T-cell (primary cell): ENCODE measurements at places on chromosomes 13 and 19.

DNA sequence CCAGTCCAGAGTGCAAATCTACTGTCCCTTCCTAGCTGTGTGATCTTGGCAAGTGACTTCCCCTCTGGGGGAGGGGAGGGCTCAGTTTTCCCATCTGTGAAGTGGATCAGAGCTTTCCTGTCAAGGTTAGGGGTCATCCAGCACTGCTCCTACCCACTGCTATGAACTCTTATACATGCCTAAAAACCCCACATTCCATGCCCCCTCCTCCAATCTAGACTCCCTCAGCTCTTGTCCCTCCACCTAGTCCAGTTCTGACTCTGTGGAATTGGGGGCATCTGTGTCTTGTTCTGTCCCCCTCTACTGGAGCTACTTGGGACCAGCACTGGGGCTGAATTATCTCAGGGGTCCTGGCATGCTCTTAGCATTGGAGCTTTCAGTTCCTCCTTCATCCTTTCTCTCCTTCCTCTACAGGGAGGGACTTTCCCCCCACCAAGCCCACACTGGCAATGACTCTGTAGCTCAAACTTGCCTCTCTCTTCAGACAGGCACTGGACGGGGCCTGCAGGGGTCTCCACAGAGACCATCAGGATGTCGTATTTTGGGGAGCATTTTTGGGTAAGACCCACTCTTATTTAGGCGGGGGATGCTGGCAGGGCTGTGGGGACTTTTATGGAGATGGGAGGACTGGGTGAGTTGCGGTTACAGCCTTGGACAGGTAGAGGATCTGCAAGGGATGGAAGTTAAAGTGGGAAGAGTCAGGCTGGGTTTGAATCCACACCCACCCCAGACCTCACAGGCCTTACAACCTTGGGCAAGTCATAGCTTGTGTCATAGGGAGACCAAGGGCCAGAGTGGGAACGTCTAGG, 3.6 kb downstream of the FCHO1 start:
- DNase-seq: no peak

DNA sequence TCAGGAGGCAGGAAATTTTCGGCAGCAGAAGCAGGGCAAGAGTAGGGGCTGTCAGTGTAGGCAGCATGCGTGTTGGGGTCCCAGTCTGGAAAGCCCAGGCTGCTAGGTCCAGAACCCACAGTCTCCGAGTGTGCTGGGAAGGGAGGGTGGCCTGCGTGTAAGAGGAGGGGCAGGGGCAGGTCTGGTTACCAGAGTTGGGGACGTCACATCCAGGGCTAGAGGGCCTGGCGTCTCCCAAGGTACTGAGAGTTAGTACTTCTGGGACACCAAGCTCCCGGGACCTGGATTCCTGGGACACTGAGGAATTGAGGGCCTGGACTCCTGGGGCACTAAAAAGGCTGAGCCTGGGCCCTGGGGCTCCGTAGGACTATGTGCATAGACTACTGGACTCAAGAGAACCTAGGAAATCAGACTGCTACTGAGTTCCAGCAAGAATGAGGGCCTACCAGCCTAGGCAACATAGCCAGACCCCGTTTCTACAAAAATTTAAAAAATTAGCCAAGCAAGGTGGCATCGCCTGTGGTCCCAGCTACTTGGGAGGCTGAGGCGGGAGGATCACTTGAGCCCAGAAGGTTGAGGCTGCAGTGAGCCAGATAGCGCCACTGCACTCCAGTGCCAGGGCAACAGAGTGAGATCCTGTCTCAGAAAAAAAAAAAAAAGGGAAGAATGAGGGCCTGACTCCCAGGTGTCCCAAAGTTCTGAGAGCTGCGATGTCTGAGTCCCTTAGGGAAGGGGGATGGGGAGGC, 2.5 kb downstream of the NFKBID start:
- DNase-seq: no peak

DNA sequence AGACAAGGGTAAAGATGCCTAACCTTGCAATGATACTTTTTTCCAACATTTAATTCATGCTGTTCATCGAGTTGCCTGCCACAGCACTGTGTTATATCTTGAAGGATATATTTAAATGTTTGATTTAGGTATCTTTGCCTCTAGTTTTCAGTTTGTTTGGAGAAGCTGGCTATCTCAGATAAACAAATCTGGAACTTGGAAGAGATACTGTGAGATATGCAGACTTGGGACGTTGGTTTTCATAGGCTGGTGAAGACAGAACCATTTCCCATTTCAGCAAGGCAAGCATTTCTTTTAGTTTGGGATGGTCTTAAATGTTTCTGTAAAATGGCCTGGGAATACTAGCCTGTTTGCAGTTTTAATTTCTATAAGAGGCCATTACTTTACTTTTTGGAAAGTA, 3.3 kb downstream of the RNASEH2B start:
- DNase-seq: no peak

DNA sequence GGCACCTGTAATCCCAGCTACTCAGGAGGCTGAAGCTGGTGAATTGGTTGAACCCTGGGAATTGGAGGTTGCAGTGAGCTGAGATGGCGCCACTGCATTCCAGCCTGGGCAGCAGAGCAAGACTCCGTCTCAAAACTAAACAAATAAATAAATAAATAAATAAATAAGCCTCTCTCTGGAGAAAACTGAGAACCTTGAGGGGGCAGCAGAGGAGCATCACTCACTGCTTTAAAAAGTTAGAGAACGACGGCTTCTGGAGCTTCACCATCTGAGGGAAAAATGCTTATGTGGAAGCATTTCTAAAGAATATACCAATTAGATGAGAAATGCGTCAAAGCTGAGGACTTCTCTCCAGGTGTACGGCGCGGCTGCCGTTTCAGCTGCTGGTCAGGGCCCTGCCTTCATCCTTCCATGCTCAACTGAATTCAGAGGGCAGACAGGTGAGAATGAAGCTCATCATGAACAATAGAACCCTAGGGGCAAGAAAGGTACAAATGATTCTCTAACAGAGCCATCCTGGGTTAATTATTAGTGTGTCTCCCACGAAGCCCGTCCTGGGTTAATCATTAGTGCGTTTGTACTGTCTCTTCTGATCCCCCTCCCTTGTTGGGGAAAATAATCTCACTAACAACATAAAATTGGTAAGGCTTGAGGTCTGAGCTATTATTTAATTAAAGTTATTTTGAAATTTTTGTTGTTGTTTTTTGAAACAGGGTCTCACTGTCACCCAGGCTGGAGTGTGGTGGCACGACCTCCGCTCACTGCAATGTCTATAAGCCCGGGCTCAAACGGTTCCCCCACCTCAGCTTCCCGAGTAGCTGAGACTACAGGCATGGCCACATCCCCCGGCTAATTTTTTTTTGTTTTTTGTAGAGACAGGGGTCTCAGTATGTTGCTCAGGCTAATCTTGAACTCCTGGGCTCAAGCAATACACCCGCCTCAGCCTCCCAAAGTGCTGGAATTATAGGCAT, 80.1 kb downstream of the IPO5 start:
- no peak for DNase-seq

- no peak for DNase-seq
Measured at GRCh38 chr13:44870456-44870929, 118.8 kb downstream of the NUFIP1 start.

- DNase-seq: no peak
Measured at GRCh38 chr19:52923778-52924593, 758 bp upstream of the ZNF888 start.

GRCh38 chr19:32750441-32751055, 31.0 kb downstream of the TDRD12 start:
- no peak for DNase-seq

DNA sequence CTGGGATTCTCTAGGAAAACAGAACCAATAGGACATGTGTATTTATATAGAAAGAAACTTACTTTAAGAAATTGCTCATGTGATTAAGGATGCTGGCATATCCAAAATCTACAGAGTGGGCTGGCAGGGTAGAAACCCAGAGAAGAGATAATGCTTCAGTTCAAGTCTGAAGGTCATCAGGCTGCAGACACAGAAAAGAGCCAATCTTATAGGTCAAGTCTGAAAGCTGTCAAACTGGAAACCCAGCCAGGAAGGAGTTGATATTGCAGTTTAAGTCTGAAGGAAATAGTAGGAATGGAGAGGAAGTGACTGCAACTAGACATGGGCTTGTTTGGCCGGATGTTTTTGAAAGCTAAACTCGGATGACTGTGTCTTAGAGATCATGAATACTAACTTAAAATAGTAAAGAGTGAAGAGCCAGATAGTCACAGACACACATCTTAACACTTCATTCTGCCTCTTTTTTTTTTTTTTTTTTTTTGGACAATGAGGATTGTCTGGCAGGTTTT, 125.3 kb upstream of the GPC6 start:
- DNase-seq: no peak

- DNase-seq: no peak
Measured at GRCh38 chr13:109275852-109276251, 510.5 kb downstream of the IRS2 start.

DNA sequence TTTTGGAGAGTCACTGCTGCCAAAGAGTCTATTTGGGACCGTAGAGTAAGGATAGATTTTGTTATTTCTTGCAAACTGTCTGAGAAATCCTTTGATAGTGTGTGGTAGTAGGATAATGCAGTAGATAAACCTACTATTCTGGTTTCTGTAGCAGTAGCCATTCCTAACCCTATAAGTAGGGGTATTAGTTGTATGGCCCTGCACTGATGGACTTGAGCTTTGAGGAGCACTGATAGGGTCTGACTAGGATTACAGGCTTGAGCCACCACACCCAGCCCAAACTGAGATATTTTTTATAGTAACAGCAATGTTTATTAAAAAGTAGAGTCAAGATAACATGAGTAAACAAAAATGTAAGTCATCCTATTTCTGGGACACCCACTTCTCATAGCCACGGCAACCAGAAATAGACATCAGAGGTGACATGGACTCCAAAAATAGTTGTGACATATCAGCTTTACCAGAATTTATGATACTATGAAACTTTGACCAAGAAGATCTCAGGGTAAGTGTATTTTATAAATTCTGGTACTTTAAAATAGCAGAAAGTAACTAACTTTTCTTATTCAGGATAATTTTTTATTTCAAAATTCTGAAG, 479.1 kb downstream of the SUCLA2 start:
- DNase-seq: no peak

DNA sequence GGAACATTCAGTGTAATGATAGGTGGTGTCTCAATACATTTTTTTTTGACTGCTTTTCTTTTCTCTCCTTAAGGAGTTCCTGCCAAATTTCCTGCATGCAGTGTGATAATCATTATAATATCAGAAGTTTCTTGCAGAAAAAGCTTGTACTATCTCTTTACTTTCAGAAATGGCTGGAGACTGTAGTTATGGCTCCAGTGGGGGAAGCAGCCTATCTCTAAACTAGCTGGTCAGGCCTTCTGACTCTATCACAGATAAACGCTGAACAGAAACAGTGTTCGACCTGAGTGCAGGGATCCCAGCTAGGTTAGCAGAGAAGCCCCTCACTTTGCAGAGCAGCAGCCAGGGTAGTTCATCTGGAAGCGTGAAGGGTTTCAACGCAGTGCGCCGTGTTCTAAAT, 1.9 kb downstream of the CCNE1 start:
- no peak for DNase-seq

DNA sequence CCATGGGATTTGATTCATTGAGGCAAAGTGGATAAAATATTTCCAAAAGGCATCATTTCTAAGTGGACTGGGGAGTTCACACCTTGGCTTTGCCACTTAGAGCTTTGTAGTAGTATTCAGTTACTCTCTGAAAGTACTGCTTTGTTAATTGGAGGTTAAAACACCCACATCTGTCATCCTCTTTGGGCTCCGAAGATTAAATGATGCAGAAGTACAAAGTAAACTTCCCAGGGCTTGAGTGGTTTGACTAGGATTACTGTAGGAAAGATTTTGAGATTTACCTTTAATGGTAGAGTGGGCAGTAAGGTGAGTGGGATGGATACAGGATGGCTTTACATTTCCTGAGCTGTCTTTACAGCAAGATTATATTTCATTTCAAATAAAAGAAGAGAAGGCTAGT, 42.4 kb downstream of the WASF3 start:
- DNase-seq: no peak

- DNase-seq: no peak
Measured at GRCh38 chr19:47824396-47824795, 2.7 kb downstream of the CRX start.

- DNase-seq: no peak
Measured at GRCh38 chr13:112366907-112367646, 9.1 kb upstream of the SPACA7 start.

- no peak for DNase-seq
Measured at GRCh38 chr13:58238972-58239773, 607.6 kb downstream of the PCDH17 start.

DNA sequence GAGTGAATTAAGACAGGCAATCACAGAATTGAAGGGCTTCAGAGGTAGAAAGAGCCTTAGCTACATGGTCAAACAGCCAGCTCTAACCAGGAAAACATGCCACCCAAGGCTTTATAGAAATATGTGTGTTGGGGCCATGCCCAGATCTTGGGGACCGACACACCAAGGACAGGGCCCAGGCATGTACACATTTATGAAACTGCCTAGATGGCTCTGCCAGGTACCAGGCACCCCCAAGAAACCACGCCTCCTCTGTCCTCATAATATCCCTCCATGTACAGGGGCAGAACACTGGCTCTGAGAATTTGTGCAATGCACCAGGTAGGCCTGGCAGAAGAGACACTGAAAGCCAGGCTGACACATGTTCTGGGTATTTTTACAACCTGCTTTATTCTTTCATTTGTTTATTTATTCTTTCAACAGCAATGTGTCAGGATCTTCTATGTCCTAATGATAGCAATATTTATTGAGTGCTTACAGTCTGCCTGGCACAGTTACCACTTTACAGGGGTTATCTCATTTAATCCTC, 137.9 kb upstream of the LSM14A start:
- DNase-seq: no peak

GRCh38 chr13:41547251-41548000, 90.1 kb downstream of the RGCC start:
- DNase-seq: no peak

- no peak for DNase-seq
Measured at GRCh38 chr19:32881766-32882165, 12.2 kb upstream of the SLC7A9 start.

DNA sequence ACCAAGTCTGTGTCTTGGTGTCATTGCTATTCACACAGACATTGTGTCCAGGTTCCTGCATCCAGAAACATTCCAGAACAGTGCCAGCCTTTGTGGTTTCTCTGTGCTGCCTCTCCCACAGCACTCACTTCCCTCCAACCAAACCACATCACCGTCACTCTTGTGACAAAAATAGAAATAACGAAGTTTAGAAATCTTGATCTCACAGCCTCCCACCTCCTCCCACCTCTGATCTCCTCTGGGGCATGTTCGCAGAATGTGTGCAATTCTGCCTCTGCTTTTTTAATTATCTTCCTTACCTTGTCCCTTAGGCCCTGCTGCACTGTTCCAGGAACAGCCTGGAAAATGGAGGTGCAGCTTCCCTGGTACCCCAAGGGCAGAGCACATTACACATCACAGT, 8.7 kb upstream of the SERPINE3 start:
- no peak for DNase-seq

- DNase-seq: no peak
Measured at GRCh38 chr13:99501848-99502301, 603 bp downstream of the TM9SF2 start.

GRCh38 chr19:50547385-50548190, 20.6 kb downstream of the LRRC4B start:
- no peak for DNase-seq

GRCh38 chr19:7926021-7926726, at the start of gene CTXN1:
Gene CTXN1, minus strand, starts transcription at chr19:7926135. Its CDS starts 597 bp downstream, at chr19:7925538.
- peak; percentile 57 for DNase-seq
